Stimulated activated CD8-positive, alpha-beta memory T cell treated with anti-CD3 and anti-CD28 coated beads, Interleukin-4, amount 100 ng/mL, for 1 hour (primary cell): ENCODE measurements at places on chromosomes 16 and 17.

DNA sequence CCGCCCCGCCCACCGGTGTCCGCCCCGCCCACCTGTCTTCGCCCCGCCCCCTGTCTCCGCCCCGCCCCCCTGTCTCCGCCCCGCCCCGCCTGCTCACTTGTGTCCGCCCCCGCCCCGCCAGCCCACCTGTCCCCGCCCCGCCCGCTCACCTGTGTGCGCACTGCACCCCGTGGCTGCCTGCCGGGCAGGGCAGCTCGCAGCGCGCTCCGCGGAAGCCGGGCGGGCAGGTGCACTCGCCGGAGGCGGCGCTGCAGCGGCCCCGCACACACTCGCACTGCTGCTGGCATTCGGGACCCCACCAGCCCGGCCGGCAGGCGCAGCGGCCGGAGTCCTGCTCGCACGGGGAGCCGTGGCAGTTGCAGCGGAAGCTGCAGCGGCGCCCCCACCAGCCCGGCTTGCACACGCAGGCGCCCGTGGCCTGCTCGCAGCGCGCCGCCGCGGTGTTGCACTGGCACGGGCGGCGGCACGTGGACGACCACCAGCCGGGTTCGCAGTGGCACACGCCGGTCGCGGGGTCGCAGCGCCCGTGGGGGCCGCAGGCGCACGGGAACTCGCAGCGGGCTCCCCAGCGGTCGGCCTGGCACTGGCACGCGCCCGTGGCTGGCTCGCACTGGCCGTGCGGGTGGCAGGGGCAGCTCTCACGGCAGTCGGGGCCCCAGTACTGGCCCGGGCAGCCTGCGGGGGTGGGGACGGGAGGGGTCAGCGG is 2.1 kb downstream of the SCARF1 start:
- DNase-seq: no peak

DNA sequence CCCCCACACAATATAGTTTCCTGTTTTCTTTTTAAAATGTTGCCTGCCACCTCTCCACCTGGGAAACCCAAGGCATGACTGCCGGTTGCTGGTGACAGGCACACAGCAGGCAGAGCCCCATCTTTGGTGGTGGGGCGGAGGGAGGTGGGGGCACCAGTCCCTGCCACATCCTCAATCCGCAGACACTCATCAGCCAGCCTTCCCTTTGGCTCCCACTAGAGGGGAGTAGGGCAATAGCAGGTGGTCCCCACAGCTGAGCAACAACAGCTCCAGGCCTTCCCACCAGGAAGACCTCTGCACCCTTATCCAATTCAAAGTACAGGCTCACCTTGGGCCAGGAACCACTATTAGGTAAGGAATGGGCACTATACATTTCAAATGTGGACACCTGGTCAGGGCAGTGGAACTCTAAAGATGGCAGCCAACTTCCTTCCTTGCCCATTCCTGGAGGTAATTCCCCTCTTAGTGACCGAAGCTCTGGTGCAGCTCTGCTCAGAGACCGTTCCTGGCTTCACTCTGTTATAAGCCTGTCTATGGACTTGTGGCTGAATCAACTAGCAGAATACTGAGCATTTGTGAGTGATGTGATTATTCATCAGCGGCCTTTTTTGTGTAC is 13.9 kb downstream of the RECQL5 start:
- DNase-seq: no peak

GRCh38 chr17:79109584-79109983 is 35.0 kb downstream of the ENGASE start:
- DNase-seq: no peak

DNA sequence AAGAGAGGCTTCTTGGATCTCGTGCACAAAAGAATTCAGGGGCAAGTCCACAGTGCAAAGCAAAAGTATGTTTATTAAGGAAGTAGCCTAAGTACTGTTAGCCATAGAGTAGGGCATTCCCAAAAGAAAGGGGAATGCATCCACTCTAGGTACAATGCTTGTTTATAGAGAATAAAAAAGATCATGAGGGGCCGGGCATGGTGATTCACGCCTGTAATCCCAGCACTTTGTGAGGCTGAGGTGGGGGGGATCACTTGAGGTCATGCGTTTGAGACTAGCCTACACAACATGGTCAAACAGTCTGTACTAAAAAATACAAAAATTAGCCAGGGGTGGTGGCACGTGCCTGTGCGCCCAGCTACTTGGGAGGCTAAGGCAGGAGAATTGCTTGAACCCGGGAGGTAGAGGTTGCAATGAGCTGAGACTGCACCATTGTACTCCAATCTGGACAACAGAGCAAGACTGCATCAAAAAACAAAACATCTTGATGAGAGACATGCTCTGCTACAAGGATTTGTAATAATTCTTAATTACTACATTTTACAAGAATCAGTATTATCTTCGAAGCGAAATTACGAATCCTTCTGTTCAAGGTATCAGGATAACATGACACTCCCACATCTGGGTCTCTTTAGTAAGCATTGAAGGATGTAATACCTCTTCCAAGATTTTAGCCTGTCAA is 191.6 kb downstream of the CPPED1 start:
- DNase-seq: no peak

GRCh38 chr17:83062011-83062817 is 17.2 kb upstream of the METRNL start:
- DNase-seq: no peak

- no peak for DNase-seq
Measured at GRCh38 chr17:79626156-79626890, 15.5 kb upstream of the RBFOX3 start.

GRCh38 chr17:75776386-75777295 is 8.0 kb upstream of the UNK start:
- DNase-seq: no peak

GRCh38 chr17:46986366-46986765 is 7.3 kb upstream of the RPRML start:
- DNase-seq: no peak

DNA sequence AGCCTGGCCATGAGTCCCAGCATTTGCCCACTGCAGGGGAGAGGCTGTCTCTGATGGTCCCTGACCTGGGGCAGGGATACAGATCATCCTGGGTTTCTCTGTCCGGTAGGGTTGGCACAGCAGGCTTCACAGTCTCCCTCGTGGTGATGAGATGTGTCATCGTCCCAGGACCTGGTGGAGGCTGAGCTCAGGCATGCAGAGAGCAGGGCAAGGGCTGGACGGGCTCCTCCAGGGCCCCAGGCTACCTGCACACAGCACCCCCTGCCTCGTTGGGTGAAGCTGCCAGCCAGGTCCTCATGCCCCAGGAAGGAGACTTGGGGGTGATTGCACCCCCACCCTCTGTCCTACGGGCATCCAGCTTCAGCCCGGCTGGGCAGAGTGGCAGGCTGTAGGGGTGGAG is 155.8 kb upstream of the GSE1 start:
- no peak for DNase-seq

GRCh38 chr17:39547713-39548478 is 59.8 kb downstream of the NEUROD2 start:
- peak; percentile 54 for DNase-seq

- DNase-seq: peak; percentile 16
Measured at GRCh38 chr17:31558748-31559583, 167.5 kb downstream of the RAB11FIP4 start.

DNA sequence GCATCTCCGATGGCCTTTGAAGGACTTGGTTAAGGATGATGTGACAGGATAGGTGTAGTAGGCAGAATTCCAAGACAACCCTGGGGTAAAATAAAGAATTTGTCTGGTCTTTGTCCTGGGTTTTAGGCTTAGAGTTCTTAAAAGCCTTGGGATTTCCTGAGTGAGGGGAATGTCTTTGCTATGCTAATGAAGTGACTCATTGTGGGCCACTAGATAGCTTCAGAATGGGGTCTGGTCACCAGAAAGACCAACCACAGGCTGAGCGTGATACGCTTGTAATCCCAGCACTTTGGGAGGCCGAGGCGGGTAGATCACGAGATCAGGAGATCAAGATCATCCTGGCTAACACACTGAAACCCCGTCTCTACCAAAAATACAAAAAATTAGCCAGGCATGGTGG is 182.8 kb upstream of the TOX3 start:
- DNase-seq: no peak

DNA sequence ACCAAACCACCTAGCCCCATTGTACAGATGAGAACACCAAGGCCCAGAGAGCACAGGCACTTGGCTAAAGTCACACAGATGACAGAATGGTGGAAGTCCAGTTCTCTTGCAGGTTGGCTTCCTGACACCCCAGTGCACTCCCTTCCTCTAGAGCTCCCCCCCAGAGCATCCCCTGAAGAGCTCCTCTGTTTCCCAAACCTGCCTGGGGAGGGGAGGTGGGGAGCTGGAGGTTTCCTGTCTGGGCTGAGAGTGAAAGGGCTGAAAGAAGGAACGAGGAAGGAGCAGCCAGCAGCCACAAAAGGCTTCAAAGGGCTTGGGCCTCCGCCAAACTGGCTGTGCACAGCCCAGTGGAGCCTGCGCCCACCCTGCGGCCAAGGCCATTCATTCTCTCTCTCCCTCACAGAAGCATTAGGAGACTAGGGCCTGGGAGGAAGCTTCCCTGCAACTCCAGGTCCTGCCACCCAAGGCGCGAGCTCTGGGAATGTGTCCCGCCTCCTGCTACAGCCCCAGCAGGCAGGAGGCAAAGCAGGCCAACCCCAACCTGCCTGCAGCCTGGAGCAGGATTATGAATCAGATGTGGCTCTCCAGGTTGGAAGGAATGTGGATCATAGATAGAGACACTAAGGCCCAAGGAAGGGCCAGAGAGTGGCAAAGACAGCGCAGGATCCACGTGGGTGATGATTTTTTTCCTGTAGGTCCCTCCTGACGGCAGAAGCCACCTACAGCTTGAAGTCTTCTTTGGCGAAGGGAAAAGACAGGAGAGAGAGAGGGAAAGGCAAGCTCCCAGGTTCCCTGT is 913 bp downstream of the SLC13A5 start:
- DNase-seq: no peak

DNA sequence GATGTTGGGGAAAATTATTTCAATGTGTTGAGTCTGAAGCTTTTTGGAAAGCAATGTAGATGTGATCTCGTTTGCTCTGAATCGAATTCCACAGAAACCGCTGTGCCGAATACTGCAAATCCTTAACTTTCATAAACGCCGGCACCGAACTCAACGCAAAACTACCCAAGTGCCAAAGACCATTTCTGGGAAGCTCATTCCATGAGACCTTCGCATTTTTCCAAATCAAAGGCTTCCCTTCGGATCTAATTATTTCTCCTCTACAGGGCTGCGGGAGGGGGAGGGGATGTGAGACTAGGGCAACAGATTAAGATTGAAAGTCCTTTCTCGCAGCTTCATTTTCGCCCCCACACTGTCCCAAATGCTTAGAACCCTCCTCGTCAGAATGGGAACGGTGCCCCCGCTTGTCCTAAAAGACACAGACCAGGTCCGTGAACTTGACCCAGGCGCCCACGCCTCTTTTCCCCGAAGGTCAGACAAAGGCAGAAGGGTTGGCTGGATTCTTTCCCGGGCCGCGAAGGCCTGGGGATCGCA is 4.0 kb downstream of the PRAC1 start:
- DNase-seq: no peak

DNA sequence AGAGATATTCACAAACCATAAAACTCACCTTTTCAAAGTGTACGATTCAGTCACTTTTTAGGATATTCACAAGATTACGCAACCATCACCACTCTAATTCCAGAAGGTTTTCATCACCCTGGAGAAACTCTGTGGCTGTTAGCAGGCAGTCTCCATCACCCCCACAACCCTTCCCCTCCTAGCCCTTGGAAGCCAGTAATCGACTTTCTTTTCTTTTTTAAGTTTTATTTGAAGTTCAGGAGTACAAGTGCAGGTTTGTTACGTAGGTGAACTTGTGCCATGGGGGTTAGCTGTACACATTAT is 363.5 kb downstream of the CPPED1 start:
- no peak for DNase-seq

GRCh38 chr17:75638893-75639292 is 5.7 kb downstream of the SMIM5 start:
- no peak for DNase-seq

- no peak for DNase-seq
Measured at GRCh38 chr17:59361386-59361785, 29.9 kb downstream of the YPEL2 start.

GRCh38 chr17:83080858-83081683 is 1.7 kb downstream of the METRNL start:
- no peak for DNase-seq

GRCh38 chr16:79349803-79350202 is 250.7 kb downstream of the MAF start:
- DNase-seq: no peak
